ENCODE measurements at places on chromosomes 4 and X.

DNA sequence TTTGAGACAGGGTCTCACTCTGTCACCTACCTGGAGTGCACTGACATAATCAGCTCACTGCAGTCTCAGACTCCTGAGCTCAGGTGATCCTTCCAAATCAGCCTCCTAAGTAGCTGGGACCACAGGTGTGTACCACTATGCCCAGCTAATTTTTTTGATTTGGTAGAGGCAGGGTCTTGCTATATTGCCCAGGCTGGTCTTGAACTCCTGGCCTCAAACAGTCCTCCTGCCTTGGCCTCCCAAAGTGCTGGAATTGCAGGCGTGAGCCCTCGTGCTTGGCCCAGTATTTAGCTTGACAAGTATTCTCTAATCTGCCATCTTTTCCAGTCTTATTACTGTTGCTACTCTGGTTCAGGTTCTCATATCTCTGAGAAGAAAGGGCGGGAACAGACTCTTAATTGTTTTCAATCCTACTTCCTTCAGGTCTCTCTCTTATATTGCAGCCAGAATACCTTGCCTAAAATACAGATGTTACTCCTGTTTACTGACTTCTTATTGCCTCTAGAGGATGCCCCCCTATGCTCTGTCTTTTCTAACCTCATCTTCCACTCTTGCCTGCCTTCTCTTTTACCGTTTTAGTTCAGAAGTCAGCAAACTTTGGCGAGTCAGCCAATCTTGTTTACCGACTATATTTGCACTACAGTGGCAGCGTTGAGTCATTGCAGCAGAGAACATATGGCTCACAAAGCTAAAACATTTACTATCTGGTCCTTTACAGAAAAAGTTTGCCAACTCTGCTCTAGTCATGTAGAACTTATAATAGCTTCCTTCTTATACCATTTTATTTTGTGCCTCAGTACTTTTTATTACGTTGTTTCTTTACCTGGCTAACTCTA, 19.0 kb downstream of the MRPL1 start:
- H3K27ac ChIP-seq: peak overlapping the region; percentile 25
- H3K36me3 ChIP-seq: peaks cover 19% of the 10 kb centered on the region
- no peaks in the 10 kb centered on the region for H3K27me3 ChIP-seq

- H3K36me3 ChIP-seq: no peaks in the 10 kb centered on the region
- H3K4me1 ChIP-seq: peaks cover 11% of the 10 kb centered on the region
- no peak for DNase-seq
- no peak overlapping the region for H3K4me3 ChIP-seq
These were observed 44.8 kb upstream of the NEIL3 start for GRCh38 chr4:177264788-177265422.

DNA sequence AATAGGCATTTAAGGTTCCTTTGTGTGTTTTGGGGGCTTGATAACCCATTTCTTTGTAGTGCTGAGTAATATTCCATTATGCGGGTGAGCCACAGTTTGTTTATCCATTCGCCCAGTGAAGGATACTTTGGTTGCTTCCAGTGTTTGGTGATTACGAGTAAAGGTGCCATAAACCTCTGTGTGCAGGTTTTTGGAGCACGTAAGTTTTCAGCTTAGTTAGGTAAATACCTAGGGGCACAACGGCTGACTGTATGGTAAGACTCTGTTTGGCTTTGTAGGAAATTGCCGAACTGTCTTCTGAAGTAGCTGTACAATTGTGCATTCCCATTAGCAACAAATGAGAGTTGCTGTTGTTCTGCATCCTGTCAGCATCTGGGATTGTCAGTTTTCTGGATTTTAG, 3.8 kb upstream of the TBL1X start:
- no peaks in the 10 kb centered on the region for H3K36me3 ChIP-seq
- H3K4me1 ChIP-seq: peaks cover 16% of the 10 kb centered on the region
- no peaks in the 10 kb centered on the region for H3K27me3 ChIP-seq
- no peak overlapping the region for H3K4me3 ChIP-seq
- H3K27ac ChIP-seq: no peak overlapping the region

DNA sequence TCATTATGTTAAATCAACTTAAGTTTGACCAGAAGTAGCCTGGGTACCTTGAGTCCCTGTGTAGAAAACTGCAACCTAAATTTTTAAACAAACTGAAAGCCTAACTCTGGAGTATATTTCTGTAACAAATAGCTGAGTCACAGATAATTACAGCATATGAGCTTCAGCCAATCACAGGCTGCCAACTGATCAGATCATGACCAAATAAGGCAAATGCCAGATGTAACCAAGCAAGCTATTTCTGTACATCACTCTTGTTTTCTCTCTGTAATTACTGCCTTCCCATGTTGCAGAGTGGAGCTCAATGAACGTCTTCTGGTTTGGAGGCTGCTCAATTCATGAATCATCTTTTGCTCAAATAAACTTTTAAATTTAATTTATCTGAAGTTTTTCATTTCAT, 980.9 kb upstream of the DIAPH2 start:
- no peaks in the 10 kb centered on the region for H3K36me3 ChIP-seq
- no peaks in the 10 kb centered on the region for H3K4me1 ChIP-seq
- H3K27me3 ChIP-seq: no peaks in the 10 kb centered on the region
- H3K4me3 ChIP-seq: no peak overlapping the region

DNA sequence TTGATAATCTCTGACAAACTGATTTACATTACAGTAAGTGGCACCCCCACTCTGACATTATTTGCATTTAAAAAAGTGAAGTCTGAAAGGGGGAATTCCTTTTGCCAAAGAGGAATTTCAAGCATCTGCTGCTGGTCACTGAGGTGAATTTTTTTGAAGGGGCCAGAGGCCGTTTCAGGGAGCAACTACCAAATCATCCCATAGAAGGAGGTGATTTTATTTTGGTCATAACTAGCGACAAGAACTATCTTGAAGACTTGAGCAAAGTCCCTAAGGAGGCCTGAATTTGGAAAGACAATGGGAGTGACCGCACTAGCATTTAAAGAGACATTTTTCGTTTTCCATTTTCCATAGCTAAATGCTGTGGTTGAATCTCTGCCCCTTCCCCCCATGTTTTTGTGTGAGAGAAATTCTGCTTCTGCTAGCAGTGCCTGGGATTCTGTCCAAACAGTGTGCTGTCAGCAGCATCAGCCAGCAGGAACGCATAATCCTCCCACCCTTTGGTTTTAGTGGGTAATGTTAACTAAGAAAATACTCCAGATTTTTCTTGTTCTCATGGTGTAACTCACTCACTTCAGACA, 110.1 kb upstream of the MED14 start:
- H3K27ac ChIP-seq: peak overlapping the region; percentile 99
- H3K27me3 ChIP-seq: peaks cover 2% of the 10 kb centered on the region
- peaks cover 42% of the 10 kb centered on the region for H3K4me1 ChIP-seq

GRCh38 chrX:121216641-121217374, 169.4 kb downstream of the GLUD2 start:
- no peak overlapping the region for H3K27ac ChIP-seq
- no peak for DNase-seq
- no peaks in the 10 kb centered on the region for H3K27me3 ChIP-seq
- no peaks in the 10 kb centered on the region for H3K4me1 ChIP-seq
- no peak overlapping the region for H3K4me3 ChIP-seq

DNA sequence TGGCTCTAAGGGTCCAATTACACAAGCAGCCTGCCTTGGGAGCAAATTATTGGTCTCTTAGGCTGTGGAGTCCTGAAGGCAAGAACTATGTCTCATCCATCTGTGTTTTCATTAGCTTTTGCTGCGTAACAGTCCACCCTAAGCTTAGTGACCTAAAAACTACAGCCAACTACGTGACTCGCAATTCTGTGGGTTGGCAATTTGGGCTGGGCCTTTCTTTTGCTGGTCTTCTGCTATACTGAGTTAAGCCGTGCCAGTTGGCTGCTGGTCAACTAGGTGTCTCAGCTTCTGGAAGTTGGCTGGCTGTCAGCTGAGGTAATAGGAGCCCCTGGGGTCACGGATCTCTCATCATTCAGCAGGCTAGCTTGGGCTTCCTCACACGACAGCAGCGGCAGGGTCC, 205.6 kb upstream of the S100G start:
- no peak overlapping the region for H3K4me3 ChIP-seq
- no peak overlapping the region for H3K27ac ChIP-seq
- H3K36me3 ChIP-seq: peaks cover 14% of the 10 kb centered on the region
- peaks cover 32% of the 10 kb centered on the region for H3K4me1 ChIP-seq
- DNase-seq: no peak

GRCh38 chr4:82798168-82799005, at the start of gene SCD5:
SCD5 (minus strand) TSS chr4:82798796; CDS start chr4:82798537, 259 bp downstream.
- no peaks in the 10 kb centered on the region for H3K36me3 ChIP-seq
- H3K4me3 ChIP-seq: peak within 1 kb of the TSS; percentile 86
- H3K27me3 ChIP-seq: peaks cover 94% of the 10 kb centered on the region
- H3K27ac ChIP-seq: no peak within 1 kb of the TSS

DNA sequence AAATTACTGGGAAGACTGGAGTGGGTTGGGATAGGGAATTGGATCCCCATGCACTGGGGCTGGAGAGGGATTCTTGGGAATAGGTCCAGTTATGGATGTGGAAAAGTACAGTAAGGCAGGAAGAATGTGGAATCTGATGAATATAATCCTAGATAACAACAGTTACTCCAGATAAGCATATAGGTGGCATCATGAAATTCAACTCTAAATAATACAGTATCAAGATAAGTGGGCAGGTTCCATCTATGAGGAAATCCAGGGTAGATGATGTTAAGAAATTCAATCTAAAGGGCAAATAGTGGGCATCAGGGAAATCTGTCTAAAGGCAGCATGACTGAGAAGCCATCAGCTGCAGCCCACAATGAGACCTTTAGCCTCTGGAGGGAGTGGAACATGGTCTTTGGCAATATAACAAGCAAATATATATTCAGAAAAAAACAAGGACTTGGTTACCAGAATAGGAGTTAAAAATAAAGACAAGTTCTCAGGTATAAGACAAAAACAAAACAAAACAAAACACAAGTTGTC, 1.2 kb downstream of the DTHD1 start:
- H3K4me1 ChIP-seq: peaks cover 5% of the 10 kb centered on the region
- H3K27ac ChIP-seq: no peak overlapping the region
- no peaks in the 10 kb centered on the region for H3K36me3 ChIP-seq
- no peak overlapping the region for H3K4me3 ChIP-seq

- H3K27me3 ChIP-seq: no peaks in the 10 kb centered on the region
- no peak overlapping the region for H3K27ac ChIP-seq
- H3K36me3 ChIP-seq: no peaks in the 10 kb centered on the region
These were observed 30.7 kb downstream of the ADAM29 start for GRCh38 chr4:174948826-174949225.

GRCh38 chr4:110793890-110794554, 171.1 kb upstream of the PITX2 start:
- no peaks in the 10 kb centered on the region for H3K36me3 ChIP-seq
- peaks cover 34% of the 10 kb centered on the region for H3K4me1 ChIP-seq
- DNase-seq: peak; percentile 25
- H3K4me3 ChIP-seq: no peak overlapping the region

- no peak for DNase-seq
- no peak overlapping the region for H3K4me3 ChIP-seq
- H3K27ac ChIP-seq: no peak overlapping the region
- no peaks in the 10 kb centered on the region for H3K27me3 ChIP-seq
- H3K4me1 ChIP-seq: peaks cover 27% of the 10 kb centered on the region
These were observed 47.8 kb downstream of the COMMD8 start for GRCh38 chr4:47415719-47416118.

- H3K27me3 ChIP-seq: no peaks in the 10 kb centered on the region
- peaks cover 11% of the 10 kb centered on the region for H3K36me3 ChIP-seq
- DNase-seq: no peak
- H3K27ac ChIP-seq: peak overlapping the region; percentile 51
- peak overlapping the region; percentile 46 for H3K4me3 ChIP-seq
These were observed 164.1 kb upstream of the FAT1 start for GRCh38 chr4:186887752-186888151.

GRCh38 chrX:48498374-48498809, 10.4 kb upstream of the PORCN start:
- H3K4me1 ChIP-seq: no peaks in the 10 kb centered on the region
- no peaks in the 10 kb centered on the region for H3K36me3 ChIP-seq
- DNase-seq: no peak
- H3K27me3 ChIP-seq: no peaks in the 10 kb centered on the region
- H3K27ac ChIP-seq: no peak overlapping the region
- no peak overlapping the region for H3K4me3 ChIP-seq

DNA sequence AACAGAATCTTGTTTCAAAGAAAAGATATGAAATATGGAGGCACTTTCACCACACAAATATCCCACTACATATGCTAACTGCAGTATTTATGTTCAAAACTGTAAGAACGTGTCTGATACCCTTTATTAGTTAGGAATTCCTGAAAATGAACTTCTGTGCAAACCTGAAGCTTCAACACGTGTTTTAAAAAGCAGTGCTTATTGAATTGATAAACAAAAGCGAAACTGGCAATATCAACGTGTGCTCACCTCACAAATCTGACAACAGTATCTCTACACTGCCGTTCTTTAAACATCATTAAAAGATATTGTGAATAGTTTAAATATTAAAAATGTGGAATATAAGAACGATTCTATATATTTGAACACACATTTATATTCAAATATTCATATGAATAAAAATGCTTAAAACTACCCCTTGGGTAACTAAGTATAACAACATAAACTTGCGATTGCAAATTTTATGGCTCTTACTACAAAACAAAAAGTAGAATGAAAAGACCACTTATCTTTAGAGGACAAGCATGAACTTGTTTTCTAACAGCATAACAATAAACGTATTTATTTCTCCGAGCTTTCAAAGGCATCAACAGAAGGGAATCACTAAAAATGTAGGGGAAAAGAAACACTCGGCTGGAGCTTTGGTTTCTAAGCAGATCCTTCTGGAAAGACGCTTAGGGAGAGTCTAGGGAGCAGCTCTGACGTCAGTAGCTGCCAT, at the start of gene LRP2BP:
TSS of gene LRP2BP (minus strand) at position 687 of the 718 bp plus-strand sequence. CDS start 17,738 bp downstream, outside the sequence.
- H3K27me3 ChIP-seq: no peaks in the 10 kb centered on the region
- H3K4me3 ChIP-seq: peak within 1 kb of the TSS; percentile 78
- H3K36me3 ChIP-seq: peaks cover 27% of the 10 kb centered on the region

DNA sequence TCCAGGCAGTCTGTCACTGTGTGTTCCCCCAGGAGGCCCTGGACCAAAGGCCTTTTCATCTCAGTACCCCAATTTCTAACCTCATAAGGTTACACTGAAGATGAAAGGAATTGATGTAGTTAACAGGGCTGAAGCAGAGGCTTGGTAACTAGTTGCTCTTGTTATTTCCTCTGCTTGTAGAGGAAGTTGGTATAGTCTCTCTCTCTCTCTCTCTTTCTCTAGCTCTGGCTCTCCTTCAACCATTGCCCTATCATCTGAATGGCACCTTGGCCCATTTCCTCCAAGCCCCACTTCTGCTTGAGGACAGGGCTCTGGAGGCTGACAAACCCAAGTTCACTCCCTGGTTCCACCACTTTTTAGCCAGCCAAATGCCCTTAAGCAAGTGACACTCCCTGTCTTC, 96.1 kb downstream of the MAMLD1 start:
- H3K4me1 ChIP-seq: no peaks in the 10 kb centered on the region
- H3K36me3 ChIP-seq: no peaks in the 10 kb centered on the region
- DNase-seq: no peak
- H3K4me3 ChIP-seq: no peak overlapping the region
- no peaks in the 10 kb centered on the region for H3K27me3 ChIP-seq
- no peak overlapping the region for H3K27ac ChIP-seq

GRCh38 chr4:56149591-56149990, 200.8 kb downstream of the CEP135 start:
- no peak overlapping the region for H3K4me3 ChIP-seq
- H3K4me1 ChIP-seq: peaks cover 25% of the 10 kb centered on the region
- H3K27ac ChIP-seq: no peak overlapping the region
- DNase-seq: no peak
- no peaks in the 10 kb centered on the region for H3K36me3 ChIP-seq
- no peaks in the 10 kb centered on the region for H3K27me3 ChIP-seq

All from WTC11 (cell line).